ENCODE measurements at places on chromosomes 3 and 15. TPM values are rescaled to one million over a fixed set of nuclear protein-coding genes. Genes with fewer than 3 reads are reported as not detected.

Gene GOLGA6B
- total RNA-seq: not detected

Gene OCA2
- total RNA-seq: not detected

Gene SUSD5
- 4.6 TPM for total RNA-seq

Gene HIGD2B
- total RNA-seq: not detected

DNA sequence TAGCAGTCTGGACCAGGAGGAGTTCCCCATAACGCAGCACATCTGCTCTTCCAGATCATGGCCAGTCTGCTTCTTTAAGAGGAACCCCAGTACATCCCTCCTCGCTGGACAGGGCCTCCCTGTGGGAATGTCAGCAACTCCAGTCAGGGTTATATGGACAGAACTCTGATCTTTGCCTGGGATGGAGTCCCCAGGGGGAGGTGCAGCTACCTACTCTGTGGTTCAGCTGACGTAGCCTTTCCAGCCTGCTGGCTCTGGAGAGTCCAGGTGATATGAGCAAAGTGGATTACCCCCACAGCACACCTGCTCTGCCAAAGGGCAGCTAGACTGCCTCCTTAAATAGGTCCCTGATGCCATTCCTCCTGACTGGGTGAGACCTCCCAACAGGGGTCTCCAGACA is 417.1 kb upstream of the EPHA3 start:
- DNase-seq: no peak

- no peak for DNase-seq
Observed at GRCh38 chr15:80584973-80585525, 110.1 kb upstream of the ABHD17C start.

DNA sequence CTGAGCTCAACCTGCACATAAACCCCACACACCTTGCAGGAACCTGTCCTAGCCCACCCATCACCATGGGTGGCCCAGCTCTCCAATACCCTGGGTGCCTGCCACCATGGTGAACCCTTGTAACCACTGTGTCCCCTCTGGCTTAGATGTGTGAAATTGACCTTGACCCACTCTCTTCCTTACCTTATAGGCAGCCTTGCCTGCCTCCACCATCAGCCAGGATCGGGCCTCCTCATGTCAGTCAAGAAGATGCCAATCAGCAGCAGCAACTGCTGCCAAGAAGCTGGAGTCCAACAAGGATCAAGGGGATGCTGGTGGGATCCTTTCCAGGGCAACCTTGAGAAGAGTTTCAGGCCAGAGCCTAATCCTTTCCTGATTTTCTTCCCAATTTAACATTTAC is 8.8 kb upstream of the CYP11A1 start:
- DNase-seq: no peak

- DNase-seq: no peak
Observed at GRCh38 chr15:80974914-80975313, 14.7 kb downstream of the MESD start.

GRCh38 chr3:195542316-195542697 is 818 bp downstream of the PPP1R2 start:
- no peak for DNase-seq

GRCh38 chr3:123805504-123805903 is 78.6 kb downstream of the MYLK start:
- DNase-seq: no peak

GRCh38 chr3:128328546-128329458 is 137.9 kb downstream of the DNAJB8 start:
- no peak for DNase-seq

DNA sequence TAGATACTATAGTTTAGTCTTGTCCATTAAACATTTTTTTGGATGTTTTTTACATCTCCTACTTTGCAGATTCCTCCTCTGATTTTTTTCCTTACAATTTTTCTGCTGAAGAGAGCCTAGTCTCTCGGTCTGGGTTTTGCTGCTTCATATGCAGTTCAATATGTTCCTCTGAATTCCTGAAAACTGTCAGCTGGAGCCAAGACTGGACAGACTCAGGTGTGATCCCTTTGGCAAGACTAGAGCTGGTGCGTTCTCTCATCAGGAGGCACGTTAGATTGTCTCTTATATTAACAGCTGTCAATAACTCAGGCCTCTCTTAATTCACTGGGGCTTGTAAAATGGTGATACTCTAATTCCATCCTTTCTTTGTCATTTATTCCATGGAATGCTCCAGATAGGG is 13.4 kb upstream of the GHRL start:
- no peak for DNase-seq

DNA sequence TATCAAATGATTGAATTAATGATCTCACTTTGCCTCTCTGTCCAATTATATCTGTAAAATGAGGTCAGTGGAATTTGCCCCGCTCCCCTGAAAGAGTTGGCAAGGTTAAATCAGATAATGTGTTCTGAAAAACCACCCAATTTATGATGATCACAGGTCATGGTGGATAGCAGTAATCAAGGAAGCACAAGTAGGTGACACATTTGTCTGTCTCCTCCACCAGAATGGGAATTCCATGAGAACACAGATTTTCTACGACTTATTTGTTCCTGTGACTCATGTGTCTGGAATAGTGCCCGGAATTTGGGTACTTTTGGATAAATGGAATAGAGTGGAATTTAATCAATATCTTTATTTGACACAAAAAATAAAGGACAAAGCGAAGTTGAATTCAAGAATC is 220.9 kb upstream of the SUCLG2 start:
- peak; percentile 27 for DNase-seq

DNA sequence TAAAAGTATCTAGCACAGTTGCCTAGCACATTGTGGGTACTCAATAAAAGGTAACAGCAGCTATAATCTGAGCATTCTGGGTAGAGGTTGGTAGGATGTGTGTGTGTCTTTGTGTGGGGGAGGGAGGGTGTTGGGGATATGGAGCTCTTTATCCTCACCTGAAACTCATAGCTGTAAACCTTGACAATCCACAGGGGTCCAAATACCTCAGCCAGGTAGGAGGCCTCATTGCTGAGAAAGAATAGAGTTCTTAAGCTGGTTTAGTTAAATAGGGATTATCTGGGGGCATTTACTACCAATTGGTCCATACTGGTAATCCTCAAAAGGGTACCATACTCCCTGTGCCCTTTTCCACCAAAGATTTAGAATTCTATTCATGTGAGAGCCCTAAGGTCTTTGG is 3.9 kb downstream of the SERF2 start:
- DNase-seq: no peak

GRCh38 chr3:141255846-141256261 is 24.2 kb downstream of the PXYLP1 start:
- DNase-seq: peak; percentile 75

DNA sequence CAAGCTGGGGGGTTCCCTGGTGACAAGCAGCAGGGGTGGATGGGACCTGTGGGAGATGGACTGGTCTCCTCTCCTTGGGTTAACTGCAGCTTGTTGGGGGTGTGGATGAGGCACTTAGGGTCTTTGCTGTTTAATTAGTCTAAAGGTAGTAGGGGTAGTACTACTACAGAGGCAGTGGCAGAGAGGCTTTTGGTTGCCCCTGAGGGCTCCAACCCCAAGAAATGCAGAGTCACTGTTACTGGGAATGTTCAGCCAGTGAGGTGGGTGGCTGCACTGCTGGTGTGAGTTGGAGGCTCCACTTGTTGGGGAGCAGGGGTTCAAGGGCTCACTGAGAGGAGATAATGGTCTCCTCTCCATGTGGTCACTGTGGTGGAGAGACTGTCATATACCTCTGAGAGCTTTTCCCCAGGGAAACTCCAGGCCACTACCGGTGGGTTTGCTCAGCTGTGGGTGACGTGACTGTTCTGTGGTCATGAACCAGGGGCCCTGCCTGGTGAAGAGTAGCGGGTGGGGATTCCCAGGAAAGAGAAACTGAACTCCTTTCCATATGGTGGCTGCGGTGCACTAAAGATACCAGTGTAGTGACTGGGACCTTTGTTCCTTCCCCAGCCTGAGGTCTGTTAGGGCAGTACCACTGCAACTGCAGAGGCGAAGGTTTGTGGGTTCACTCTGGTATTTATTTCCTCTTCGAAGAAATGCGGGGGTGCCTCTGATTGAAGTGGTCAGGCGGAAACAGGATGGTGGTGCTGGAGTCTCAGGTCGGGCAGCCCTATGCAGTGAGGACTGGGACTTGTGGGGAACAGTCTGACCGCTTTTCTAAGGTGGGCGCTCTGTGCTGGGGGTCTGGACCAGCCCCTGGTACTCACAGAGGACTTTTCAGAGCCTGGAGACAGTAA is 68.9 kb upstream of the TNFSF10 start:
- DNase-seq: peak; percentile 99

- no peak for DNase-seq
Observed at GRCh38 chr3:186067360-186068242, 41.3 kb downstream of the ETV5 start.

Measured in RPMI7951 (cell line).